ENCODE measurements at places on chromosomes 6 and 20.

GRCh38 chr6:102553214-102553613, 1159.7 kb downstream of the GRIK2 start:
- no peak for DNase-seq

- DNase-seq = no peak
Observed at GRCh38 chr20:17129089-17129488, 97.8 kb upstream of the PCSK2 start.

GRCh38 chr6:85810558-85810957, 167.9 kb upstream of the SYNCRIP start:
- DNase-seq = no peak

DNA sequence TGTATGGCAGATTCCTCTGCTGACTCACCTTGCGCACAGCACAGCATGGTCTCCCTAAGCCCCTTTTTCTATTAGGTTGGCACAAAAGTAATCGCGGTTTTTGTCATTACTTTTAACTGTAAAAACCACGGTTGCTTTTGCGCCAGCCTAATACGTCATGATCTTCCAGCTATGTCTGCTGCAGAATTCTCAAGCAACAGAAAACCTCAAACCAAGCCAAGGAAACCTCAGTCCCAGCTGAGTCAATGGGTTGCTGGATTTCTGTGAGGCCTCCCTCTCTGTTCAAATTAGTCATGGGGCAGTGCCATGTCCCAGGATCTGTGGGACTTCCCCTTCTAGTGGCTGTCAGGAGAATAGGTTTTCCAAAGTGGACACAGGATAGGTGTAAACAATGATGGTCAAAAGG, 15.7 kb upstream of the ENPP1 start:
- no peak for DNase-seq

DNA sequence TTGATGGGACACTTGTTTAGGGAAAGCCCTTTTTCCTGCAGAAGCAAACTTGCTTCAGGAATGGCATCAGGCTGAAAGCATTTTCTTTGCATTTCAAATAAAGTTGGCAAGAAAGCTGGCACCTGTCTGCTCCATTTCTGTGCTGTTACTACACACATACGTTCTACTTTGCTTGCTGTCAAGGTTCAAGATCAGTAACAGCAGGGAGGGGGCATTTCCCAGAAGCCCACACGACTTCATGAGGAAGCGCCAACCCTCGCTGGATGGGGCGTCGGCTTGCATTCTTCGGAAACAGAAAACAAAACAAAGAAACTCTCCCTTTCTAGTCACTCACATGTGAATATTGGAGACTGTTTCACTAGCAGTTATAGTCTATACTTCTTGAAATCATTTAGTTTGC, 46.4 kb downstream of the AKAP12 start:
- DNase-seq = no peak

DNA sequence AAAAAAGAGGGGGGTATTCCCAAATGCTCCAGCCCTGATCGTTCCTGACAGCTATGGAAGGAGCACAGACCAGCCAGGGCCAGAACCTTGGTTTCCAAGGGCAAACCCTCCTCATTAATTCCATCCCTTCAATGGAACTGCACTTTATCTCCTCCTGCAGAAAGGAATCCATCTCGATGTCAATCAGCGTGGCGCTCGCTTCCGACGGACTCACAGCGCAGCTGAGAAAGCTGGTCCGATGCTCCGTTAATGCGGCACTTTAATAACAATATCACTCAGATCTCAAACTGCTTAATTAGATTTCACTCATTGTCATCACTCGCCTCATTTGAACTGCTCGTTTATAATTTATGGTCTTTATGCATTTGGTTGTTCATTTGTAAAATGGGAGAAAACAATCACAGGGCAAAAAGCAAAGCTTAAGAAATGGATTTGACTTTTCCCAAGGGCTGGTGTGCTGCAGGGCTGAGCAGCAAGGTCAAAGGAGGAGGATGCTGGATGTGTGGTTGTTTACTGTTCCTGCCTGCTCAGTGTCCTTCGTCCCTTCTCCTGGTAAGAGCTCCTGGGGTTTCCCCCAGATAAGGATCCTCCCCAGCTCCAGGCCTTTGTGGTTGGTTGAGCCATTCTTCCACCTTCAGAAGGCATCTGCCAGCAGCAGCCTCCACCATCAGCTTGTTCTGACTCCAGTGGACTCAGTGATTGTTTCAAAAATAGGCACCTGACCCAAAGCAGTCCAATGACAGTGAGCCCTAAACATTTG, 152.7 kb downstream of the ANKRD60 start:
- no peak for DNase-seq

- DNase-seq = no peak
Observed at GRCh38 chr6:139570166-139570565, 195.7 kb upstream of the CITED2 start.

- no peak for DNase-seq
Observed at GRCh38 chr20:35988910-35989463, 20.6 kb downstream of the CNBD2 start.
